Effector memory CD4-positive, alpha-beta T cell (primary cell): ENCODE measurements at places on chromosomes 12 and 14.

DNA sequence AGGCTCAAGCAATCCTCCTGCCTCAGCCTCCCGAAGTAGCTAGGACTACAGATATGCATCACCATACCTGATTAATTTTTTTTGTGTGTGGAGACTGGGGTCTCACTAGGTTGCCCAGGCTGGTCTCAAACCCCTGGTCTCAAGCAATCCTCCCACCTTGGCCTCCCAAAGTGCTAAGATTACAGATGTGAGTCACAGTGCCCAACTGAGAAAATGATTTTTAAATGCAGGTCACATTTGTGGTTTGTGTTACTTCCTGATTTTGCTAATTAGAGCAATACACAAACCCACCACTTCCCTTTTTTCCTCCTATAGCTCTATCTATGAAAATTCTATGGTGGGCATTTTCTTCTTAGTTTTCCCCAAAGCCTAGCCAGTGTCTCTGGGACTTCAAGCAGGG is 45.5 kb upstream of the TMEM263 start:
- no peak for DNase-seq

DNA sequence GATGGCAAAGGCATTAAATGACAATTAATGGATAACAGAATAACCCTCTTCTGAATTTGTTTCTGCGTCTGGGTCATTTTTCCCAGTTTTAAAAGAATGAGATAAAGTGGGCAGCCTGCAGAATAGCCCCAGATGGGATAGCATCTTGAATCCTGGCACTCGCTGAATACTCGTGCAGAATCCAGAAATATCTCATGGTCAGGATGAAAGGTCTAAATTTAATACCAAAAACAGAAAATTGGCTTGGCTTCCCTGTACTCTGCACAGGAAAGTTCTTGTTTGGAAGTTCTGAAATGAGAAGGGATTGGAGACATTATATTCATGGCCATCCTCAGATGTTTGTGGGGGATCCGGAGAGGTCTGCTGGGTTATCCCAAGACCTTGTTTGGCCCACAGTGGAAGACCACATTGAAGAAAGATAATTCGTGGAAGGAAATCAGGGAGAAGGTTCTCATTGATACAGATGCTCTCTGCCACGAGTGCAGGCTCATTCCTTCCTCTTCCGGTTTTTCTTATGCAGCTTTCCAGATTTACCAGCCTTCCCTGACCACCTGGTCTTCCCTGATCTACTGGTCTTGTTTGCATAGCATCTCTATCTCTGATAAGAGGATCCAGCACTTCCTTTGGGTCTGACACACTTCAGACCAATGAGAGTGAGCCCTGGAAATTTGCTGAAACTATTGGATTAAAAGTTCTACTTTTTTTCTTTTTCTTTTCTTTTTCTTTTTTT is 6.0 kb upstream of the IFT81 start:
- no peak for DNase-seq

GRCh38 chr14:24062216-24062980 is 9.0 kb upstream of the CPNE6 start:
- no peak for DNase-seq

GRCh38 chr14:55780156-55780946 is 200.3 kb downstream of the KTN1 start:
- no peak for DNase-seq

- no peak for DNase-seq
These were observed 136.4 kb downstream of the FSCB start for GRCh38 chr14:44370727-44371126.

GRCh38 chr12:21353487-21353886 is 18.8 kb upstream of the SLCO1A2 start:
- no peak for DNase-seq

- no peak for DNase-seq
These were observed 39.4 kb downstream of the STAB2 start for GRCh38 chr12:103626498-103626897.

DNA sequence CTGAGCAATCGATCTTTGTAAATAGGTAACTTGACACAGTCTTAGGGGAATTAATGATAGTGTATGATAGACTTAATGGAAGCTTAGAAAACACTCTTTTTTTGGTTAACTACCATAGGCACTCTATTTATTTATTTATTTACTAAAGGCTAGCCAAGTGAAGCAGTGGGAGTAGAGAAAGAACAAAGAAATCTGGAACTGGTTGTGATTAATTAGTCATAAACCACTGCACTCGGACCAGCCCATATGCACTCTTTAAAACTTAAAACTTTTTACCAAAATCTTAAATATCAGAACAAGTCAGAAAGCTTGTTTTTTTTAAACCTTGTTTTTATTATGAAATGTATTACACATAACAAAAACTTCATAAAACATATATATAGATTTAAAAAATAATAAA is 49.5 kb upstream of the SRP54 start:
- no peak for DNase-seq

GRCh38 chr14:77055306-77055705 is 26.8 kb upstream of the IRF2BPL start:
- no peak for DNase-seq

DNA sequence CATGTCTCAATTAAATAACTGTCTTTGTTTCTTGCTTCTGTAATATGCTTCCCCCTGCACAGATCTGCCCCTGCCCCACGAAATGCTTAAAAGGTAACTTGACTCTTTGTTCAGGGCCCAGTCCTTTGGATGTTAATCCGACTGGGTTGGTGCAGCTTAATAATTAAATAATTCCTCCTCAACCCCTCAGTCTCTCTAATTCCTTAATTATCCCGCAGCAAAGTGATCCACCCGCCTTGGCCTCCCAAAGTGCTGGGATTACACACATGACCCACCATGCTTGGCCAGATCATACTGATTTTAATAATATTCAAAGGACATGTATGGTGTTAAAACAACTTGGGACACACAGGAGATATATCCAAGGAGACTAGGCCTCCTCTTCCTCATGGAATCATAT is 18.2 kb upstream of the ANAPC7 start:
- no peak for DNase-seq

GRCh38 chr12:97182769-97183168 is 275.7 kb downstream of the NEDD1 start:
- DNase-seq = no peak

DNA sequence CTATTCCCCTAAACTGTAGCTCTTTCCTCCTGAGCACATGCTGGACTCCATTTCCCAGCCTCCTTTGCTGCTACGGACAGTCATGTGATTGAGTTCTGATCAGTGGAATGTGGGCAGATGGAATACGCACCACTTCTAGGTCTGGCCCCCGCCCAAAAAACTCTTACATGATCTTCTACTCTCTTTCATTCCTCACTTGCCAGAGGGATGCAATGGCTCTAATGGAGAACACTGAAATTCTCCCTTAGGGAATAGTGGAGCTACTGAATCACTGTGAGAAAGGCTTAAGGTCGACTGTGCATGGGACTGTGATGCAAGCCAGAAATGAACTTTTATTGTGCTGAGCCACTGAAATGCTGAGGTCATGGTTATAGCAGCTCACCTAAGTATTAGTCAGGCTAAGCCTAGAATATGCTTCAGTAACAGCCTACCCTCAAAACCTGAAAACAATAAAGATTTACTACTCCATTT is 13.0 kb upstream of the TMED2 start:
- no peak for DNase-seq

DNA sequence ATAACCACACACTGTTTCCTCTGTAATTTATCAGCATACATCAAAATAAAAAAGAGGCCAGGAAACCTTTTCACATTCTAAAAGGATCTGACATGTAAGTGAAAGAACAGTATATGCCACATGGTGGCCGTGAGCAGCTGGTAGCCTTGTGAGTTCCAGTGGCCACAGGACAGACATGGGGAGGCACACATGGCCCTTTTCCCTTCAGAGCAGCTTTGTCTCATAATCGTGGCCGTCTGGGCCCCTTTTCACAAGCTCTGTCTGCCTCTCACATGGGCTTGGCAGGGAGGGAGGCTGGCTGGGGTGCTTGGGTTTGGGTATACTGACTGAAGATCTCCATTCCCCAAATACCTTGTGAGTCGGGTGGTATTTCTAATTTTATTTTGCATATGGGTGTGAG is 1.5 kb upstream of the ZDHHC22 start:
- DNase-seq = no peak

- no peak for DNase-seq
These were observed 12.2 kb downstream of the EVL start for GRCh38 chr14:100077441-100077840.

GRCh38 chr14:101200650-101201516 is 297.4 kb upstream of the RTL1 start:
- DNase-seq = no peak

- DNase-seq = no peak
These were observed 274.9 kb downstream of the PAWR start for GRCh38 chr12:79415746-79416435.

- DNase-seq = no peak
These were observed 951 bp downstream of the NR1H4 start for GRCh38 chr12:100474617-100475016.

DNA sequence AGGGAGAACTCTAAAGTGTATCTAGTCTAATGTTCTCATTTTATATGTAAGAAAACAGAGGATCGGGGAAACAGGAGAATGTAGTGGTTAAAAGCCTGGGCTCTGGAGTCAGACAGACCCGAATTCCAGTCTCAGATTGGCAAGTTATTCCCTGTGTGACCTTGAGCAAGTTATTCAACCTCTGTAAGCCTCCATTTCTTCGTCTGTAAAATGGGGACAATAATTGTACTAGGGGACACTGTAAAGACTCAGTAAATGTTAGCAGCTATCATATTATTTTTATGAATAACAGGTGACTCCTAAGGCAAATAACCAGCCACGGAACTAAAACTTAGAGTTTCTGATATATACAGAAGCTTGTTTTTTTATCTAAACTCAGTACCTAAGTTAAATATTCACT is 152.1 kb downstream of the APAF1 start:
- no peak for DNase-seq

DNA sequence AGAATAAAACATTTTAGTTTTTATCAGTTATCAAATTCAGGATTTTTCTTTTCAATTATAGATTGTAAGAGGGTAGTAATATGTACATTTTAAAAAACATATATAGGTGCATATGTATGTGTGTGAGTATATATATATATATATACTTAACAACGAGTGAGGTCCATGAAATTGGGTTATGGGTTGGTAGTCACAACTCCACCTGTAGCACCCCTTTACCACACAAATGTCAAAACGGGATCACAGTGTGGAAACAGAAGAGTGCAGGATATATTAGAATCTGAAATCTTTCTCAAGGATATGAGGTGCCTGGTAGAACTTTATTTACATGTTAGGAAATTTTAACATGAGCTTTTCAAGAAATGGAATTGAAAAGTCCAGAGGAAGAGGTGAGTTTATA is 31.3 kb downstream of the MIA2 start:
- DNase-seq = no peak

DNA sequence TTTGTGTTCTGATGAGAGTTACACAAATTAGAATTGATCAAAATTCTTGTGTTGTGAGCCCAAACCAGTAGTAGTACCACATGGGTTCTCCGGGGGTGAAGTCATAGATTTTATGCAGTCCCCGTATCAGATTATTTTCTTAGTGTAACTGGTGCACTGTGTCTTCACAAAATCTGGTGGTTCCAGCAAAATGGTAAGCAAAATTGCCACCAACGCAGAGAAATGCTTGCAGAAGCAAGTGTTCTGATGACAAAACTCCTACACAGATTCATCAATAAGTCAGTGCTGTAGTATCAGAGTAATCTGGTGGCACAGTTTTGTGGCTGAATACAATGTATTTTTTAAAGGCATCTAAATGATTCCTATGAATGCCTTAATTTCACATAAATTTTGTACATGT is 1.3 kb upstream of the CACNA2D4 start:
- no peak for DNase-seq

GRCh38 chr14:51576117-51576430 is 75.6 kb upstream of the FRMD6 start:
- DNase-seq = no peak

GRCh38 chr14:102500713-102501112 is 8.9 kb downstream of the ANKRD9 start:
- no peak for DNase-seq

- DNase-seq = no peak
These were observed 98.0 kb downstream of the BBS10 start for GRCh38 chr12:76250256-76250655.
